ENCODE measurements at places on chromosomes 6 and 20. TPM values are rescaled to one million over a fixed set of nuclear protein-coding genes. Genes with fewer than 3 reads are reported as not detected.

The ZNF451 gene
- total RNA-seq: 173 TPM

The HLA-DOB gene
- total RNA-seq: 0.42 TPM

The RMND1 gene
- 41.1 TPM for total RNA-seq

The ZNF165 gene
- 1.0 TPM for total RNA-seq

The PGC gene
- total RNA-seq: not detected

The TMC2 gene
- 0.16 TPM for total RNA-seq

The LTB gene
- 2.1 TPM for total RNA-seq

The OOEP gene
- total RNA-seq: not detected

The ELOVL5 gene
- total RNA-seq: 72.6 TPM

The CTNNBL1 gene
- 22.2 TPM for total RNA-seq

The DLK2 gene
- 2.0 TPM for total RNA-seq

The WFDC2 gene
- total RNA-seq: not detected

The IRF4 gene
- 2.0 TPM for total RNA-seq

The EPHA7 gene
- 75.9 TPM for total RNA-seq

The EYS gene
- 4.4 TPM for total RNA-seq

The SLC26A8 gene
- total RNA-seq: 0.11 TPM

The APCDD1L gene
- 3.9 TPM for total RNA-seq

The RIMS1 gene
- 21.0 TPM for total RNA-seq

The PRND gene
- total RNA-seq: 30.6 TPM

The PRR18 gene
- not detected for total RNA-seq

The TRIM15 gene
- not detected for total RNA-seq

The IL17F gene
- not detected for total RNA-seq

The PPP1R3G gene
- 4.7 TPM for total RNA-seq

The CEP57L1 gene
- 83.1 TPM for total RNA-seq

The SLC32A1 gene
- total RNA-seq: not detected

The LPIN3 gene
- total RNA-seq: 4.7 TPM

The ELOVL2 gene
- 6.2 TPM for total RNA-seq

The C6orf163 gene
- 17.1 TPM for total RNA-seq

The ANKEF1 gene
- 1.7 TPM for total RNA-seq

The LHFPL5 gene
- not detected for total RNA-seq

The R3HDML gene
- not detected for total RNA-seq

The TAAR6 gene
- total RNA-seq: not detected

The NHLRC1 gene
- total RNA-seq: 2.4 TPM

The SAMD5 gene
- 45.9 TPM for total RNA-seq

The SMAP1 gene
- total RNA-seq: 37.2 TPM

The VWA7 gene
- total RNA-seq: 0.42 TPM

The PAX1 gene
- total RNA-seq: not detected

The HLA-DQA2 gene
- total RNA-seq: 0.95 TPM

The FNDC11 gene
- total RNA-seq: 0.63 TPM

The DDRGK1 gene
- 14.8 TPM for total RNA-seq

The ISM1 gene
- total RNA-seq: 1.8 TPM

The ANGPT4 gene
- total RNA-seq: 0.21 TPM

The BTNL2 gene
- total RNA-seq: not detected

The DSE gene
- total RNA-seq: 76.5 TPM

The OR12D3 gene
- total RNA-seq: not detected

The SLC17A1 gene
- not detected for total RNA-seq

The ARHGAP40 gene
- total RNA-seq: 1.9 TPM

The FAM83D gene
- total RNA-seq: 11.4 TPM

The GABRR2 gene
- 1.1 TPM for total RNA-seq

The RAB32 gene
- 30.6 TPM for total RNA-seq

The HLA-DQA1 gene
- total RNA-seq: 16.0 TPM

The CCN6 gene
- not detected for total RNA-seq

The LZTS3 gene
- total RNA-seq: 3.1 TPM

The KCNQ2 gene
- 2.1 TPM for total RNA-seq

The LINC00237 gene
- total RNA-seq: not detected

The RAD21L1 gene
- total RNA-seq: not detected
